ENCODE measurements at places on chromosomes 11 and 22. TPM values are rescaled to one million over a fixed set of nuclear protein-coding genes. Genes with fewer than 3 reads are reported as not detected.

- DNase-seq: no peak
Measured at GRCh38 chr11:37605229-37605628, 1007.2 kb upstream of the RAG2 start.

- DNase-seq: no peak
Measured at GRCh38 chr22:42433754-42434682, 1.8 kb upstream of the NFAM1 start.

GRCh38 chr11:65501472-65502273, 2.8 kb downstream of the MALAT1 start:
- no peak for DNase-seq

DNA sequence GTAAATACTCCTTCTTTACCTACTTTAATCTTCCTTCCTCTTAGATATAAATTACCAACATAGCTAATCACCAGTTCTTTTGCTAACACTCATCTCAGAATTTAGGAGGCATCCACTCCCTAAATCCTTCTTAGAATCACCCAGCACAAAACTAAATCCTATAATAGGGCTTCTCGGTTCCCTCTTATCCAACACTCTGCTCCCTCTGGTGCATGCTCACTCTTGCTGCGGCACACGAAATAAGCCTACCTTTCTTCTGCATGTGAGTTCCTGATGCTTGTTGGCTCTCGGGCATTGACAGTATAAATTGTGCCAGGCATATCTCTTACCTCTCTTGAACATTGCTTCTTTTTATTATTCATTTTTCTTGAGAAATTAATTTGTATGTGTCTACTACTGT, 61.0 kb downstream of the OR5AK2 start:
- DNase-seq: no peak

DNA sequence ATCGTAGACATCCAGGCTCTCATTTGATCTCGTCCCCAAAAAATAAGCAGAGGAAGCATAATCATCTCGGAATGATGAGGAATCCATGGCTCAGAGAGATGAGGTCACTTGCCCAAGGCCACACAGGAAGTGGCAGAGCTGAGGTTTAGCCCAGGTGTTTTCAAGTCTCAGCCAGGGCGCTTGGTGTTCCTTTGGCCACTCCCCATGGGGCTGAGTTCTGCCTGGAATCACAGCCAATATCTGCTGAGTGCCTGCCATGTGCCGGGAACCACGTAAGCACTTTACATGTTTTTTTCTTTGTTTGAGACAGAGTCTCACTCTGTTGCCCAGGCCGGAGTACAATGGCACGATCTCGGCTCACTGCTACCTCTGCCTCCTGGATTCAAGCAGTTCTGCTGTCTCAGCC, 29.5 kb upstream of the MYH9 start:
- no peak for DNase-seq

ZNF280A gene
- total RNA-seq: not detected

DNA sequence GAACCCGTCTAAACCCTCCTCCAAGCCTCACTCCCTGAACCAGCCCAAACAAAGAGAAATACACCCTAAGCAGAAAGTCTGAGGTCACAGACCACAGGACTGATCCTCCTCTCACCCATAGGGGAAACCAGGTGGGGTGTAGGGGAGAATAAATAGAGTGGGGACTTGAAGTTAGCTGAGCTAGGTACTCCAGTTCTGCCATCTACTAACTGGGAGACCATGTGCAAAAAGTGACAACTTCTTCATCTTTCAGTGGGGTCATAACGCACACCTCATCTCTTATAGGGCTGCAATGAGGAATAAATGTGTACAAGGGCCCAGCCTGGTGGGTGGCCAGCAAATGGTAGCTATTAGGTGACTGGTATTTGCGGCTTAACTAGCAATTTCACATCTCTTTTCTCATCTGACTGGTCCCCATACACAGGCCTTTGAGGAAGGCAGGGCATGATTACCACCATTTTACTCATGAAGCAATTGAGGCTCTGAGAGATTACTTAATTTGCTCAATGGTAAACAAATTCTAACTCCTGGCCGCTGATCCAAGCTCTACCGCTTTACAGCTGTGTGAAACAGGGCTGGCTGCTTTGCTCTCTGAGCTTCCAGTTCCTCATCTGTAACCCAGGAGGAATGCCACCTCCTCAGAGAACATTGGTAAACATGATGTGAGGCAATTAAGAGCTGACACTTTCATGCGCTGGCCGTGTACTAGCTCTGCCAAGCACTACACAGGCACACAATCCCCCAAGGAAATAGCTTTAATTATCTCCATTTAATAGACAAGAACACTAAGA, 16.6 kb downstream of the TBC1D10A start:
- DNase-seq: no peak

THRSP gene
- total RNA-seq: not detected

DNA sequence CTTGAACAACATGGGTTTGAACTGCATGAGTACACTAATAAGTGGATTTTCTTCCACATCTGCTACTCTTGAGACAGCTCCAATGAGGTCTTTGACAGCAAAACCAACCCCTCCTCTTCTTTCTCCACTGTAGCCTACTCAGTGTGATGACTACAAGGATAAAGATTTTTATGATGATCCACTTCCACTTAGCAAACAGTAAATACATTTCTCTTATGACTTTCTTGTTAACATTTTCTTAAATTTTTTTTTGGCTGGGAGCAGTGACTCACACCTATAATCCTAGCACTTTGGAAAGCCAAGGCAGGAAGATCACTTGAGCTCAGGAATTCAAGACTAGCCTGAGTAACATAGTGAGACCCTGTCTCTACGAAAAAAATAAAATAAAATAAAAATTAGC, 9.9 kb upstream of the EIF4G2 start:
- DNase-seq: no peak

DNA sequence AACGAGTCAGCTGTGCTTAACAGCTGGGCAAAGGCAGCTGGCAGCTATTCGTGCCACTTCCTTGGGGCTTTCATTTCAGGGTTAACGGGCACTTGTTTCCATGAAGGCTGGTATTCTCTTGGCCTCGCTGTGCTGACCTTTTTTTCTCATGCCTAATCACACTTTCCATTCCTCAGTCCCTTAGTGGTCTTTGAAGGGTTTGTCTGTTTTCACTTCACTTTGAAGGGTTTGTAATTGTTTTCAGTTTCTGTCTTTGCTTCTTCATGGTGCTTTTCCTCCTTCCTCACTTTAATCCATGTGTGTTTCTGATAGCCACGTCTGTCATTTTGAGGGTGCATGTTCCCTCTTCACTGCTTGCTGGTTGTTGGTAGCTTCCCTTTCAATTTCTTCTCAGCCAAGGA, 24.6 kb downstream of the PPIL2 start:
- no peak for DNase-seq

TNNT3 gene
- 20.4 TPM for total RNA-seq

- DNase-seq: no peak
Measured at GRCh38 chr11:126060757-126061171, 1.9 kb downstream of the CDON start.

FOSL1 gene
- 20.9 TPM for total RNA-seq

DNA sequence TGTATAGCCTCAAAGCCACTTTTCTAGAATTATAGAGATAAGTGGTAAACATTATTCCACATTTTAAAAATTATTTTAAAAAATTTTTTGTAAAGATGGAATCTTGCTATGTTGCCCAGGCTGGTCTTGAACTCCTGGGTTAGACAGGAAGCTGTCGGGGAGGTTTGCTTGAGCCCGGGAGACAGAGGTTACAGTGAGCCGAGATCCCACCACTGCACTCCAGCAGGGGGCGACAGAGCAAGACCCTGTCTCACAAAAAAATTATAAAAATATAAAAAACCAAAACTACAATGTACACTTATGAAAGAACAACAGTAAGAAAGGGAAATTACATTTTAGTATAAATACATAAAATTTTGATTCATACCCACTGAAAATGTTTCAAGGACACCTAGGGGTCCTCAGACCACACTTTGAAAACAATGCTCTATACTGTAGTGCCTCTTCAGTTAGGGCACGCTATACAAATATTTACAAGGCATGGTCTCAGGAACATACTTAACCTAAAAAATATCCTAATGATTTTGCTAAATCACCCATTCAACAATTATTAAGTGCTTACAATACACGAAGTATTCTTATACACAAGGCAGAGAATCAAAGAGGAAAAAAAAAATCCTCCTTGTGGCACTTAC, 111.2 kb downstream of the MRTFA start:
- no peak for DNase-seq

HEPN1 gene
- total RNA-seq: not detected

- DNase-seq: peak; percentile 95
Measured at GRCh38 chr11:35539781-35540281, 14.4 kb upstream of the PAMR1 start.

DNA sequence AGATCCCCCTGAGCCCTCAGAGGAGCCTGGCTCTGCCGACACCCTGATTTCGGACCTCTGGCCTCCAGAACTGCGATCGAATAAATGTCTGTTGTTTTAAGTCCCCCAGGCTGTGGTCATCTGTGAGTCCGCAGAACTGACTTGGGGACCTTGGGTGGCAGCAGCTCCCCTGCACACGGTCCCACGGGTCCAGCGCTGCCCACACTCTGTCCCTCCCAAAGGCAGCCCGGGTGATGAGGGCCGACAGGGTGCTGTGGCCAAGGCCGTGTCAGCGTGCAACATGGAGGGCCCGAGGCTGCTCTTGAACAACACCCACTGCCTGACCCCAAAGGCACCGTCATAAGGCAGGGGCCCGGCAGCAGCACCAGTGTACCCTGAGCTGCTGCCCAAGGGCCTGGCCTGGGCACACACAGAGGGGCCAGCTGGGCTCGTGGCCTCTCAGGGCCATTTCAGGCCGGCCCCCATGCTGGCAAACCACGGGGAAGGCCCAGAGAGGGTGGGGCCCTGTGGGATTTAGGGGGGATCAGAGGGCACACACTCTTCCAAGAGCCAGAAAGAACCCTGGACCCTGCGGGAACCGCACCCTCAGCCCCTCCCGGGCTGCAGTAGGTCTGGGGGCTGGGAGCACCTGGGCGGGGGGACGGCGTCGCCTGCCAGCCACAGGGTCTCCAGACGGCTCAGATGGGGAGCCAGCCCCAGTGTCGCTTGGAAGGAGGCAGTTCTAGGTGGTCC, 77.1 kb upstream of the PRR5 start:
- no peak for DNase-seq

GRM5 gene
- not detected for total RNA-seq
